ENCODE measurements at places on chromosomes 4 and X.

DNA sequence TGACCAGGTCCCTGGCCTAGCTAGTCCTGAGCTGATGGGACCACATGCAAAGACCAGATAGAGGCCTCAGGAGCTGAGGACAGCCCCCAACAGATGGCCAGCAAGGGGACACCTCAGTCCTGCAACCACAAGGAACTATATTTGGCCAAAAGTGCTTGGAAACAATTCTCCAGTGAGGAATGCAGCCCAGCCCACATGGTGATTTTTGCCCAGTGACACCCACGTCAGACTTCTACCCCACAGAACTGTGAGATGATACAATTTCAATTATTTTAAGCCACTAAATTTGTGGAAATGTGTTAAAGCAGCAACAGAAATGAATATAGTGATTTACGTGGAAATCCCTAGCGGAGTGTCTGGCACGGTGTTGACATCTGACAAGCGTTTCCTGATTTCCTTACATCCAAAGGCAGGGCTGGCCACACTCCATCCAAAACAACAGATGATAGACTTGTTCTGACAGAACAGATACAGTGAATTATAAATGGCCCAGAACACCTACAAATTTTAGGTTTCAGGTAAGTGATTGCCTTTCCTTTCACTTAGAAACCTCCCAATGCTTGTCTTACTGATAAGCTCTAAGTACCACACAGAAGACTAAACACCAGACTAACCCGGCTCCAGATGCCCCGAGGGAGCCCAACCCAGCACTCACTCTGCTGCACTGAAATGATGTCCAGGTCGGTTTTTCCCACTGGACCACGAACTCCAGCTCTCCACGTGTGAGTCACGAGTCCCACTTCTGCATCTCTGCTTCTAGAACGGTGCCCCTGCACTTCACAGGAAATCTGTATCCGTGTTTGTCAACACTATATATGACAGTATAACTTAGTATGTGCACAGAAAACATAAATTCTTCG, 5.8 kb downstream of the AFAP1 start:
- no peak for DNase-seq

- no peak for DNase-seq
Observed at GRCh38 chrX:314781-315595, 3.6 kb downstream of the GTPBP6 start.

DNA sequence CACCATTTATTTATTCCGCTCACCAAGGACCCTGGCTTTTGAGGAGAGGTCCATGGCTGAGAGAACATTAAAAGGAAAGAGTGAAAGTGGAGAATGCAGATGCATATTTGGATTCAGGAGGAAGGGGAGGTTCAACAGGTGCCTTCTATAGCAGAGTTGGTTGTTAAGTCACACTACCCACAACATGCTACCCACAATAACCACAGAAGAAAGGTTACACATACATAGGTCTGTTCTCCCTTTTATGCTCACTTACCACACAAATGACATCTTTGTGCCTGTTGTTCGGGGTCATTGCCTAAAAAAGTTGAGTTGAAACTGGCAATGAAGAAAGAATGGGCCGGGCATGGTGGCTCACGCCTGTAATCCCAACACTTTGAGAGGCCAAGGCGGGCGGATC, 587.4 kb downstream of the RPA4 start:
- DNase-seq: no peak

DNA sequence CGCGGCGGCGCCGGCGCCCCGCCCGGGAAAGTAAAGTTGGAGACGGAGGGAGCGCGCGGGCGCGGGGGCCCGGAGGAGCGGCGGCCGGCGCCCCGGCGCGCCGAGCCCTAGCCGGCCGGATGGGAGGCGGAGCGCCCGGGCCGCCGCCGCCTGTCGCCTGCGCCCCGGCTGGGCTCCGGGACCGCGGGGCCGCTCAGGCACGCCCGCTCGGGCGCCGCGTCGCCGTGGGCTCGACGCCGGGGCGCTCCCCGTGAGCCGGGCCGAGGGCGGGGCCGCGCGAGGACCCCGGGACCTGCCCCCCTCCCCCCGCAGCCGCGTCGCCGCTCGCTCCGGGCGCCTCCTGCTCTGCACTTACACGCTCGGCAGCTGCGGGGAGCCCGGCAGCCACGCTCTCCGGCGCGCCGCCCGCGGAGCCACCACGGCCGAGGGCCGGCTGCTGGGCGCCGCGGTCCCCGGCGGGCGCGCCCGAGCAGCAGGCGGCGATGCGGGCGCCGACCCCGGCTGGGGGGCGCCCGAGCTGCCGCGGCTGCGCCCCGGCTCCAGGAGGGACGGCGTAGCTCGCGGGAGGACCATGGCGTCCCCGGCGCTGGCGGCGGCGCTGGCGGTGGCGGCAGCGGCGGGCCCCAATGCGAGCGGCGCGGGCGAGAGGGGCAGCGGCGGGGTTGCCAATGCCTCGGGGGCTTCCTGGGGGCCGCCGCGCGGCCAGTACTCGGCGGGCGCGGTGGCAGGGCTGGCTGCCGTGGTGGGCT, at the start of gene ADRA2C:
Gene ADRA2C, plus strand, starts transcription at position 350 of the 749 bp plus-strand sequence. Its CDS starts 222 bp downstream, at position 572.
- no peak for DNase-seq

DNA sequence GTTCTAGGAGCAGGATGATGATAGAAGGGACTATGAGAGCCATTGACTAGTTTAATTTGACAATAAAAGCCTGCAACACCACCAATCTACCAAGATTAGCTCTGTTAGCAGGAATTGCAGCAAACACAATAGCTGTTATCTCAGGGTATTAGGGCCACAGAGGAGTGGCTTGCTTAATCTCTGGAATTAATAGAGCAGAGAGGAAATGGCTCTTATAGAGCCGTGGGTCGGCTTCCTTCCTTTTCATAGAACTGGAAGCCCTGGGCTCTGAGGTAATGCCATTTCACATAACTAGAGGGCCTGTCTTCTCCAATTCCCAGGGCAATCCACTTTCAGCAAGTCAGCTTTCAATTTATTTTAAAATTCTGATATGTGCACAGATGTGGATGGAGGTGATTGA, 83.0 kb downstream of the MAMLD1 start:
- DNase-seq: no peak

GRCh38 chr4:57044996-57045395, 65.2 kb downstream of the IGFBP7 start:
- no peak for DNase-seq

Measured in CD4-positive, alpha-beta T cell treated with Interleukin-1 beta for 1 hour (primary cell).